Lower lobe of right lung (tissue), 2 donors: ENCODE measurements at places on chromosomes 4 and X.

DNA sequence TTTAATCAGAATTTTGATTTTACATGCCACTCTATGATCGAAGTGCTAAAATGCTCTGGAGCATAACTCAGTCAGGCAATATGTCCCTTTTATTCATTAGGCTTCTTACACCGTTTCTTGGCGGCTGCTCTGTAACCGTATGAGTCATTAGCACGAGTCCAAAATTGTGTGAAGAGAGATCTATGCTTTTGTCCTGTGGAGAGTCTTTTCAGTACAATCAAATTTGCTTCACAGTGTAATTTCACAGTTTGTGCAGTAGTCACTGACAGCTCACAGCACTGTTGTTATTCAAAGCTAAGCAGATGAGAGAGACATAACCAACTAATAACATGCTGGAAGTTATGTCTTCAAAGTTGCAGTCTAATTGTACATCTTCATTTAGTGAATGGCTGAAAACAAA is 167.8 kb downstream of the PCDH10 start:
- no peak for DNase-seq

- no peak for DNase-seq
Measured at GRCh38 chr4:76993787-76994641, 44.5 kb downstream of the SEPTIN11 start.

DNA sequence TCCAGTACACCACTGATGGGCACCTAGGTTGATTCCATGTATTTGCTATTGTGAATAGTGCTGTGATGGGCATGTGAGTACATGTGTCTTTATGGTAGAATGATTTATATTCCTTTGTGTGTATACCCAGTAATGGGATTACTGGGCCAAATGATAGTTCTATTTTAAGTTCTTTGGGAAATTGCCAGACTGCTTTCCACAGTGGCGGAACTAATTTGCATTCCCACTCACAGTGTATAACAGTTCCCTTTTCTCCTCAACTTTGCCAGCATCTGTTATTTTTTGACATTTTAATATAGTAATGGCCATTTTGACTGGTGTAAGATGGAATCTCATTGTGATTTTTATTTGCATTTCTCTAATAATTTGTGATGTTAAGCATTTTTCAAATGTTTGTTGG is 25.9 kb downstream of the CC2D2A start:
- DNase-seq: no peak

GRCh38 chr4:86014599-86014998 is 345.3 kb downstream of the MAPK10 start:
- no peak for DNase-seq

- DNase-seq: no peak
Measured at GRCh38 chr4:102606261-102606660, 105.1 kb downstream of the NFKB1 start.

- DNase-seq: no peak
Measured at GRCh38 chr4:137819964-137820383, 287.7 kb upstream of the PCDH18 start.

- DNase-seq: no peak
Measured at GRCh38 chrX:137151403-137151802, 117.6 kb upstream of the GPR101 start.

DNA sequence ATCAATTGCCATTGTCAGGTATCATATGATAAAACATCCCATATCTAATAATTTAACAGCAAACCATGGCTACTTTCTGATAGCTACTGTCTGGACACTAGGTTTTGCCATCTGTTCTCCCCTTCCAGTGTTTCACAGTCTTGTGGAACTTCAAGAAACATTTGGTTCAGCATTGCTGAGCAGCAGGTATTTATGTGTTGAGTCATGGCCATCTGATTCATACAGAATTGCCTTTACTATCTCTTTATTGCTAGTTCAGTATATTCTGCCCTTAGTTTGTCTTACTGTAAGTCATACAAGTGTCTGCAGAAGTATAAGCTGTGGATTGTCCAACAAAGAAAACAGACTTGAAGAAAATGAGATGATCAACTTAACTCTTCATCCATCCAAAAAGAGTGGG is 7.0 kb downstream of the NPY5R start:
- DNase-seq: no peak

- DNase-seq: no peak
Measured at GRCh38 chr4:158644760-158645159, 26.9 kb downstream of the C4orf46 start.
